Posterior cingulate gyrus (tissue), 11 donors: ENCODE measurements at places on chromosomes 3 and 15.

- DNase-seq, result peak; percentile 16
Observed at GRCh38 chr3:179973931-179974361, 62.8 kb downstream of the PEX5L start.

DNA sequence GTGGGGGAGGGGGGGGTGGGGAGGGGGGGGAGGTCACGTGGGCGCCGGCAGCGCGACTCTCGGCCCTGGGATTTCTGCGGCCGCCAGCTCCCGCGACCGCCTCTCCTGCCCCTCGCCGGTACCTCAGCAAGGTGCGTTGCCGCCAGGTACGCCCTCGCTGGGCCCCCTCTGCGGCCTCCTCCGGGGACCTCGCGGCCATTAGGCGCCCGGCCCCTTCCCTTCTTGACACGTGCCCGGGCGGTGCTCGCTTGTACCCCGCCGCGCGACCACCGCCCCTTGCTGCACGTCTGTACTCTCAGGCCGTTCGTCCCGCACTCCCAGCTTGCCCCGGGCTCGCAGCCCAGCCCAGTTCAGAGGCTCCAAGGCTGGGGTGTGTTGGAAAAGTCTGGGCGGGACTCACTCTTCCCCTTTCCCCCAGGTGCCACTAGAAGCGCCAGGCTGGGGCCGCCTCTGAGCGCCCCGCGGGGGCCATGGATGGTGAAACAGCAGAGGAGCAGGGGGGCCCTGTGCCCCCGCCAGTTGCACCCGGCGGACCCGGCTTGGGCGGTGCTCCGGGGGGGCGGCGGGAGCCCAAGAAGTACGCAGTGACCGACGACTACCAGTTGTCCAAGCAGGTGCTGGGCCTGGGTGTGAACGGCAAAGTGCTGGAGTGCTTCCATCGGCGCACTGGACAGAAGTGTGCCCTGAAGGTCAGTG is at the start of gene MAPKAPK3:
Gene MAPKAPK3 (plus strand): TSS at position 56 of the 696 bp plus-strand sequence. CDS start 415 bp downstream, at position 471.
- DNase-seq, result no peak

- no peak for DNase-seq
Observed at GRCh38 chr15:66402761-66403284, 16.1 kb downstream of the MAP2K1 start.

DNA sequence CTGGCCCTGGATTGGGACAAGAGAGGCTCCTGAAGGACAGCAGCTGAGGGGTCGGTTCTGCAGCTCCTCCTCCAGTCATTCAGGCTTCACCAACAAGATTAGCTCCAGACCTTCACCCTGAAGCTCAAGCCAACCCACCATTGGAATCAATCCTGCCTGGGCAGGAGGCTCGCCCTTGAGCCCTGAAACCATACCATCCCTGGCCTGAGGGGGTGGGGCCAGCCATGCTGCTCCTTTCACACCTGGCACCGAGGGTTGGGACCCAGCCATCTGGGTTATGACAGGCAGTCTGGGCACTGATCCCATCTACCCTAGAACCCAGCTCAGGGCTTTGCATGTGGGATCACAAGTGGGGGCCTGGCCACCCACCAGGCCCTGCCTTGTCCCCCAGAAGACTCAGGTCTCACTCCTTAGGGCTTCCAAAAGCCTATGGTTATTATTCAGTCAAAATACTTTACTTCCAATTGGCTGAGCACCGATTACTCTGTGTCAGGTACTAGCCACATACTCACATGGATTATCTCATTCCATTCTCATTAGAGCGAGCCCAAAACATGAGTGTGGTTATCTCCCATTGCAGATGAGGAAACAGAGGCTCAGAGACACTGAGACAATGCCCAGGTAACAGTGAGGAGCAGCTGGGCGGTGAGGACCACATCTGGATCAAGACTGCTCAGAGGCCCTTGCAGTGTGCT is 3.1 kb downstream of the ABHD14B start:
- DNase-seq, result no peak
